ENCODE measurements at places on chromosomes 2 and 18.

DNA sequence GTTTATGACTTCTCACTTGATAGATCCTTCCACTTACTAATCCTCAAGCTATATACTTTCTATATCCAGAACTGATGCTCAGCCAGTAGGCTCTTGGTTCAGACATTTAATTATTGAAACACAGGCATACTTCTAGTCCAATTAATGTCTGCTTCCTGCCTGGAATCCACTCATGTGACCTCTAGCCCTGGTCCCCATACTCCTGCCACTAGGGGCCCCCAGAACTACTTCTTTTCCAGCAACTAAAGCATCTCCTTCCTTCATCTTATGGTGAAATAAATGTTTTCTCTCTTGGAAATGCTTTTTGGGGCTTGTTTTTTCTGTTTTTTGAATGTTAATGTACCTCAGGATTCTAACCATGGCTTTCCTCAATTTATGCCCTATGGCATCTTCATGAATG lies 527.6 kb downstream of the SATB2 start:
- no peak for DNase-seq

- DNase-seq = no peak
Measured at GRCh38 chr2:56464613-56465012, 280.8 kb downstream of the CCDC85A start.

GRCh38 chr2:102055346-102055990 lies 63.7 kb downstream of the IL1R2 start:
- DNase-seq = no peak

GRCh38 chr2:2645162-2645855 lies 314.2 kb upstream of the MYT1L start:
- no peak for DNase-seq

DNA sequence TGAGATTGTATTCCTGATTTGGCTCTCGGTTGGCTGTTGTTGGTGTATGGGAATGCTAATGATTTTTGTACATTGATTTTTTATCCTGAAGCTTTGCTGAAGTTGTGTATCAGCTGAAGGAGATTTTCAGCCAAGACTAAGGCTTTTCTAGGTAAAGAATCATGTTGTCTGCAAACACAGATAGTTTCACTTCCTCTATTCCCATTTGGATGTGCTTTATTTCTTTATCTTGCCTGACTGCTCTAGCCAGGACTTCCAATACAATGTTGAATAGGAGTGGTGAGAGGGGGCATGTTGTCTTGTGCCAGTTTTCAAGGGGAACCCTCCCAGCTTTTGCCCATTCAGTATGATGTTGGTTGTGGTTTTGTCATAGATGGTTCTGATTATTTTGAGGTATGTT lies 90.4 kb downstream of the CYP26B1 start:
- DNase-seq = no peak

- no peak for DNase-seq
Measured at GRCh38 chr2:240733803-240734495, 42.3 kb downstream of the AQP12A start.

DNA sequence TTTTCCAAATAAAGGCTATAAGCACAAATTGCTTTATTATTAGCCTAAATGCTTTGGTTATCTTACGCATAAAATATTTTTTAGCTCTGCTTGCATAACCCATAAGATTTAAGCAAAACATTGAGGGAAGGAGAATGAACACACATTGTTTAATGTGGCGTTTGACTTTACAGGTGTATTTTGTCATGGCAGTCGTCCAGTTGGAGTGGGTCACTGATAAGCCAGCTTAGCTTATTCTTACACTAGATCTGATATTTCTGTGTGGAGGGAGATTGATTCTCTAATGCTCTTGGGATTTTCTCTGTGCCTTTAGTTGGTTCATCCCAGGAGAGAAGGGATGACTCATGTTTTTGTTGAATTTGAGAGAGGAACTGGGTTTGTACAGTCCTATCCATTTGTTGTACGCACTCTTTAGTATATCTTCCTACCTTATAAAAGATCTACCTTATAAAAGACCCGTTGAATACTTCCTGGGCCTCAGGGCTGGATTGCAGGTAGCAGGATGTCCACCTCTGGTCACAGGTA lies 47.5 kb upstream of the ACYP2 start:
- no peak for DNase-seq

GRCh38 chr2:214543386-214543955 lies 132.6 kb downstream of the VWC2L start:
- no peak for DNase-seq

GRCh38 chr18:48879008-48879431 lies 71.7 kb downstream of the SMAD7 start:
- DNase-seq = no peak

DNA sequence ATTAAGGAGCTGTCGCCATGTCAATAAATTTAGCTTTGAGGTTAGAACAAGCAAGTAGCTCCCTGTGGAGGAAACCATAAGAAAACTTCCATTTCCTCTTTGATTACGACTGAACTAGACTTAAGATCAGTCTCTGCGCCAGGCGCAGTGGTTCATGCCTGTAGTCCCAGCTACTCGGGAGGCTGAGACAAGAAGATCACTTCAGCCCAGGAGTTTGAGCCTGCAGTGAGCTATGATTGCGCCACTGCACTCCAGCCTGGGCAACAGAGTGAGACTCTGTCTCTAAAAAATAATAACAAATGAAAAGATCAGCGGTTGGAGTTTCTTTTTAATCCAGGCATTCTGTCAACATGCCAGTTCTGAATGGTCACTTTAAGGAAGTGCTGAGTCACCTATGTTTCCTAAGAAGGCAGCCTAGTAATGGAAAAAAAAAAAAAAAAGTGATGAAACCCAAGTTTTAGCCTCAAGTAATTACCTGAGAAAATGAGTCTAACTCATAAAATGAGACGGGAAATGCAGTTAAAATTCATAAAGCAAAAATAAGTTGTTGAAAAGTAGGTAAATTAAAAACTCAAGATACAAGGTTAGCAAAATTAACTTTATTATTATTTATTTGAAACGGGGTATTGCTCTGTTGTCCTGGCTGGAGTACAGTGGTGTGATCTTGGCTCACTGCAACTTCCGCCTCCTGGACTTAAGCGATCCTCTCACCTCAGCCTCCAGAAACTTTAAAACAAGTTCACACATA lies 10.2 kb downstream of the C18orf32 start:
- DNase-seq = no peak

GRCh38 chr2:59827677-59828076 lies 725.8 kb downstream of the BCL11A start:
- no peak for DNase-seq

DNA sequence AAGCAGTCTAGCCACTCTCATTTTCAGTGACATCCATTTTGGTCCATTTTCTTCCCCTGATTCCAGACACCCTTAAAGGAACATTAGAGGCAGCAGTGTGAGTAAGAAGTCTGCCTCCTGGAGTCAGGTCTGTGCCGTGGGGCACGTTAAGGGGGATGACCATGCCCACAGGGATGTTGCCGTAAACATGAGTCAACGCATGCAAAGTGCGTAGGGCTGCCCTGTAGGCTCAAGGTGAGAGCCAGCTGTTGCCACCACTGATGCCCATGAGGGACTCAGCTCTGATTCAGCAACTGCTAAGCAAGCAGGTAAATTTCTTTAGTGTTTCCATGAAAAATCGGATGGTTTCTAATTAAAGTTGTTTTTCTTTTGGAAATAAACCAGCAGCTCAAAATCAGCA lies 61.4 kb upstream of the TFCP2L1 start:
- DNase-seq = no peak

GRCh38 chr2:36271266-36271665 lies 84.3 kb upstream of the CRIM1 start:
- no peak for DNase-seq

DNA sequence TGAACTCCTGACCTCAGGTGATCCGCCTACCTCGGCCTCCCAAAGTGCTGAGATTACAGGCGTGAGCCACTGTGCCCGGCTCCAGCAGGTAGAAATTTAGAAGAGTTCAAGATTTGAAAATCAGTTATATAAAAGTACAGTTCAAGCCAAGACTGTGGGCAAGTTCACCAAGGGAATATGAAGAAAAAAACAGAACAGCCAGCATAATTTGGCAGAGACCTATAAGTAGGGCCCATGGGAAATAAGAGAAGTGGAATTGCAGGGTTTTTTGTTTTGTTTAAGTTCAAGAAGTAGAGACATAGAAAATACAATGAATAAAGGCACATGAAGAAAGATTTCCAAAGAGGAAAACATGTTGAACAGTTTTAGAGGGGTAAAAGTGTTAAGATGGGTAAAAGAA lies 57.9 kb downstream of the BAZ2B start:
- DNase-seq = no peak

GRCh38 chr2:9573840-9574239 lies 18.2 kb upstream of the ADAM17 start:
- no peak for DNase-seq

DNA sequence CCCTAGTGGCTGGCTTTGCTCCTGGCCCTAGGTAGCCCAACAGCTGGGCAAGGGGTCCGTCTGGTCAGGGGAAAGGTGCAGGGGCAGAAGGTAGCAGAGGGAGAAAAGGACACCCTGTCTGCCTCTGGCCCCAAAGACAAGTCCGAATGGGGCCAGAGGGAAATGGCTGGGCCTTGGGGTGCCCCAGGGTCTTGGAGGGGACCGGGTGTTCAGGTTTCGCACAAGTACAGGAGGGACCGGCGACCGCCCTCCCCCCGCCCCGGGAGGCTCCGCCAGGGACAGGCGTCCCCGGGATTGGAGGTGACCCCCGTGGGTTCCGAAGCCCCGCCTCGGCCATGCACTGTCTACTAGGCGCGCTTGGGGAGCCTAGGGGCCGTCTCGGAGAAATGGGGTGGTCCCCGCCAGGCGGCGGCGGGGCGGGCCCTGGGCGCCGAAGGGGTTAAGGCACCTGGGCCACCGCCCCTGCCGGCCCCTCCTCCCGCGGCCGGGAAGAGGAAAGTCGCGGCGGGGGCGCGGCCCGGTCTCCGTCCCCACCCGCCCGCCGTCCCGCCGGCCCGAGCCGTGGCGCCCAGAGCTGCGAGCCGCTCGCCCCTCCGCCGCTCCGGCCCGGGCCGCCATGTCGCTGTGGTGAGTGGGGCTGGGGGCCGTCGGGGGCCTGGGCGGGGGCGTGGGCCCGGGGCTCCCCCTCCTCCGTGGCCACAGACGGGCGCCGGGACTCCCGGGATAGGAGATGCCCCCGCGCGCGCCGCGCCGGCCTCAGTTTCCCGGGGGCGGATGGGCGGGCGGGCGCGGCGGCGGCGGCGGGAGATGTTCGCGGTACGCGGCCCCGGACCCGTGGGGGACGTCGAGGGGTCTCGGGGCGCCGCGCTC lies at the start of gene B3GNT7:
Gene B3GNT7 (plus strand): TSS at position 523 of the 870 bp plus-strand sequence. CDS start 94 bp downstream, at position 617.
- DNase-seq = no peak

GRCh38 chr2:152406119-152406835 lies 71.3 kb downstream of the FMNL2 start:
- no peak for DNase-seq

- no peak for DNase-seq
Measured at GRCh38 chr2:200033929-200034328, 78.5 kb downstream of the MAIP1 start.

DNA sequence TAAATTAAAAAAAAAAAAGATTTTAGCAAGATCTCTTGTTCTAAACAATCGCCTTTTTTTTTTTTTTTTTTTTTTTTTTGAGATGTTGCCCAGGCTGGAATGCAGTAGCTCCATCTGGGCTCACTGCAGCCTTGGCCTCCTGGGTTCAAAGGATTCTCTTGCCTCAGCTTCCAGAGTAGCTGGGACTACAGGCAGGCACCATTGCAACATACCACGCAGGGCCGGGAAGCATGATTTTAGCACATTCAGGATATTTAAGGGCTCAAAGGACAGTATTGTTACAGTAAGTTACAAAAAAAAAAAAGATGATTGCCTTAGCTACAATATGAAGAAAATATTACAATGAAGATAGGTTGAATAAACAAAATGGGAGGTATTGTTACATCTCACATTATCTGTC lies 29.5 kb upstream of the SAP130 start:
- DNase-seq = no peak

- DNase-seq = no peak
Measured at GRCh38 chr2:69141061-69141460, 128.1 kb downstream of the ANTXR1 start.

GRCh38 chr18:59040770-59041148 lies 98.9 kb upstream of the SEC11C start:
- no peak for DNase-seq

DNA sequence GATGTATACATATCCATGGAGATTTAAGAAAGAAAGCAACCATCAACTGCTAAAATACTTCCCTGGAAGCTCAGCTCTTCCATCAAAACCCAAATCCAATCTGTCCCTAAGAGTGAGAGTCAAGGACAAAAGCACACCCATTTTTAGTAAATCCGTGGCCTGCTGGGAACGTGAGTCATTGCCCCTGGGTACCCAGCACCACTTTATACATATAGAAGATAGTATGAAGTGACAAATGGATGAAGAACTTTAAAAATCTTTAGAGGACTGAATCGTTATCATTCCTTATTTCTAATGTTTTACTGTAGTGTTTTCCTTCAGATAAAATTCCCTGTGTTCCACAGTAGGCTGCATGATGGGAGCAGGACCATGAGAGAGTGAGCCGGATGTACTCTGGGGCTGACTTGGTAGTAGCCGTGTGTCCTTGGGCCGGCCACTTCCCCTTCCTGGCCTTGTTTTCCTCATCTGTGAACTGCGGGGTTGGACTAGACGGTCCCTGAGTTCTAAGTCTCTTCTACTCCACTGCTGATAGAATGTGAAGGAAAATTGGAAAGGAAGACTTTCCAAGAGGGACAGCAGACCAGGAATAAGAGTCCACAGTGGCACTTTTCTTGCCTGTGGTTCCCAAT lies 28.5 kb upstream of the CEP68 start:
- no peak for DNase-seq

- no peak for DNase-seq
Measured at GRCh38 chr2:105862843-105863242, 118.1 kb downstream of the NCK2 start.

GRCh38 chr2:140775411-140775810 lies 1355.4 kb downstream of the LRP1B start:
- no peak for DNase-seq

- no peak for DNase-seq
Measured at GRCh38 chr18:72692086-72692485, 147.9 kb upstream of the CBLN2 start.
